Endothelial cell of coronary artery (primary cell): ENCODE measurements at places on chromosomes 3 and 15. TPM values are rescaled to one million over a fixed set of nuclear protein-coding genes. Genes with fewer than 3 reads are reported as not detected.

Gene ITGB5
- 122 and 281 TPM in 2 replicates for total RNA-seq

Gene UTS2B
- total RNA-seq: 0.56 TPM in 1 of 2 replicates, not detected in the other

Gene CAPN3
- 0.28 and 0.36 TPM in 2 replicates for total RNA-seq

Gene GPR176
- 26.5 and 57.8 TPM in 2 replicates for total RNA-seq

Gene HCN4
- not detected in 2 replicates for total RNA-seq

Gene RETNLB
- total RNA-seq: not detected in 2 replicates

Gene DUOX2
- total RNA-seq: not detected in 2 replicates

Gene GOLGA8J
- total RNA-seq: 0.09 TPM in 1 of 2 replicates, not detected in the other

Gene MCF2L2
- total RNA-seq: 0.38 and 1.2 TPM in 2 replicates

Gene QARS1
- total RNA-seq: 272 and 308 TPM in 2 replicates

Gene FOXL2
- total RNA-seq: under 0.01 and 0.19 TPM in 2 replicates

Gene C3orf85
- total RNA-seq: not detected in 2 replicates

Gene VPS39
- 29.4 and 40.8 TPM in 2 replicates for total RNA-seq

Gene ACKR4
- 0.18 and 0.47 TPM in 2 replicates for total RNA-seq

Gene CHRM5
- under 0.01 TPM in 1 of 2 replicates, not detected in the other for total RNA-seq

Gene TAMM41
- total RNA-seq: 3.5 and 6.8 TPM in 2 replicates

Gene GPR149
- not detected in 2 replicates for total RNA-seq

Gene PLA2G4D
- not detected in 2 replicates for total RNA-seq

Gene DGKG
- total RNA-seq: 0.09 and 0.19 TPM in 2 replicates

Gene SLC12A8
- 0.09 and 2.7 TPM in 2 replicates for total RNA-seq

Gene SNTN
- not detected in 2 replicates for total RNA-seq

Gene KLHL6
- total RNA-seq: 5.9 and 7.5 TPM in 2 replicates

Gene CPEB1
- not detected in 2 replicates for total RNA-seq

Gene UNC45A
- total RNA-seq: 121 and 127 TPM in 2 replicates

Gene ZBTB20
- total RNA-seq: 6.5 and 11.1 TPM in 2 replicates

Gene SLC12A1
- not detected in 2 replicates for total RNA-seq

Gene CBLB
- total RNA-seq: 8.8 and 26.4 TPM in 2 replicates

Gene PLA1A
- total RNA-seq: 0.18 and 0.28 TPM in 2 replicates

Gene PP2D1
- total RNA-seq: not detected in 2 replicates

Gene SLC27A2
- total RNA-seq: not detected in 2 replicates

Gene PLA2G4E
- not detected in 2 replicates for total RNA-seq

Gene LRRC15
- under 0.01 TPM in 2 replicates for total RNA-seq

Gene TXNRD3
- total RNA-seq: 6.0 and 8.7 TPM in 2 replicates

Gene KCNMB3
- total RNA-seq: 0.54 and 1.2 TPM in 2 replicates

Gene JAGN1
- 25.8 and 26.7 TPM in 2 replicates for total RNA-seq

Gene SLC30A4
- 4.1 and 5.8 TPM in 2 replicates for total RNA-seq

Gene CX3CR1
- total RNA-seq: not detected in 2 replicates

Gene TMEM212
- not detected in 2 replicates for total RNA-seq

Gene KLHL40
- not detected in 2 replicates for total RNA-seq

Gene SNRPN
- total RNA-seq: 89.0 and 120 TPM in 2 replicates

Gene RLBP1
- total RNA-seq: not detected in 2 replicates

Gene NECTIN3
- total RNA-seq: 28.2 and 51.7 TPM in 2 replicates

Gene IGF2BP2
- 48.4 and 60.6 TPM in 2 replicates for total RNA-seq

Gene SLCO2A1
- total RNA-seq: 0.72 and 2.3 TPM in 2 replicates

Gene MYLK
- total RNA-seq: 15.1 and 30.8 TPM in 2 replicates

Gene MESP1
- 0.18 and 0.66 TPM in 2 replicates for total RNA-seq

Gene MANF
- total RNA-seq: 136 and 150 TPM in 2 replicates

Gene C2CD4A
- 0.94 and 1.5 TPM in 2 replicates for total RNA-seq

Gene PCSK6
- total RNA-seq: 0.27 and 0.94 TPM in 2 replicates

Gene AMT
- total RNA-seq: 0.27 and 1.2 TPM in 2 replicates

Gene ITIH1
- total RNA-seq: not detected in 2 replicates

Gene TLNRD1
- 9.2 and 10.2 TPM in 2 replicates for total RNA-seq

Gene CSPG4
- total RNA-seq: under 0.01 and 8.9 TPM in 2 replicates

Gene NOX5
- under 0.01 TPM in 1 of 2 replicates, not detected in the other for total RNA-seq

Gene PFN2
- total RNA-seq: 129 and 158 TPM in 2 replicates

Gene PAQR9
- total RNA-seq: under 0.01 TPM in 1 of 2 replicates, not detected in the other

Gene SCN11A
- total RNA-seq: 0.09 TPM in 1 of 2 replicates, not detected in the other
